ENCODE measurements at places on chromosomes 5 and 9.

DNA sequence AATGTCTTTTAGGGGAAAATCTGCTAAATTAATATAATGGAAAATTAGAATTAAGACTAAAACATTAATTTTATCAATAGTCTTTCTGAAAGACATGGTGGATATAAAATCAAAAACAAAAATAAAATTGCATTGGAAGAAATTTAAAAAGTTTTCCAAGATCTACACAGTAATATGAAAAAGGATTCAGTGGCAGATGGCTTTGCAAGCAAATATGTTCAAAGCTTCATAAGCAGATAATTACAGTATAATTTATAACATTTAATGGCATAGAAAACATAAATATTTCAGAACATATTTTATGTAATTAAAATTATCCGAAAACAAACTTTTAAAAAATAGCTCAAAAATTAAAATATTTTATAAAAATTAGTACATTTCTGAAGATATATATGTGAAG, 512.4 kb upstream of the CYLC2 start:
- DNase-seq, result no peak

DNA sequence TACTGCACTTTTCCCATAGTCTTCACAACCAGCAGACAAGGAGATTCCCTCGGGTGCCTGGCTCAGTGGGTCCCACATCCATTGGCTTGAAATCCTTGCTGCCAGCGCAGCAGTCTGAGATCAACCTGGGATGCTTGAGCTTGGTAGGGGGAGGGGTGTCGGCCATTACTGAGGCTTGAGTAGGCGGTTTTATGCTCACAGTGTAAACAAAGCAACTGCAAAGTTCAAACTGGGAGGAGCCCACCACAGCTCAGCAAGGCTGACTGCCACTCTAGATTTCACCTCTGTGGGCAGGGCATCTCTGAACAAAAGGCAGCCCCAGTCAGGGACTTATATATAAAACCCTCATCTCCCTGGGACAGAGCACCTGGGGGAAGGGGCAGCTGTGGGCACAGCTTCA, 512.3 kb upstream of the MPDZ start:
- no peak for DNase-seq

DNA sequence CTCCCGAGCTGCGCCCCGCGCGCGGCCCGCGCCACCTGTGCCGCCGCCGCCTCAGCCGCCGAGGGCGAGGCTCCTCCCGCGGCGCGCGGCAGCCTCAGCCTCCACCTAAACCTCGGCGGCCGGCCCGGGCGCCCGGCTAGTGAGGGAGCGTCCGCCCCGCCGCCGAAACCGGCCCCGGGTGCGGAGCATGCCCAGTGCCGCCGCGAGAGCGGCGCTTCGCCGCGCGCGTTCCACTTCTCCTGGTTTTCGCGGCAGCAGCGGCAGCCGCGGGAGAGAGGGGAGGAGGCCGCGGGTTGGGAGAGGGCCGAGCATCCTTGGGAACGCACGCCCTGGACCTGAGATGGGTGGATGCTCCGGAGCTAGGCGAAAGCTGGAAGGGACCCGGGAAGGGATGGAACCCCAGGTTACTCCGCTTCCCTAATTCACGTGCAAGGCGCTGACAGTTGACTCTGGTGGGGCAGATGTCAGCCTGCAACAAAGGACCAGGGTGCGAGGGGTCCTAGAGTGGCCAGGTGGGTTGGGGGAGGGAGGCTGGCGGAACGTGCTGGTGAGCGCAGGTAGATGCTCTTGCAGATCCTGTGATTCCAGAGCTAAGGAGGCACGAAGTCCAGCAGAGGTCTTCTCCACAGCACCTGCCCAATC, at the start of gene CTNND2:
TSS of gene CTNND2 (minus strand) at position 182 of the 642 bp plus-strand sequence. CDS start 593 bp downstream, outside the sequence.
- DNase-seq, result no peak

GRCh38 chr5:116468583-116468982, 106.0 kb downstream of the SEMA6A start:
- DNase-seq, result no peak

DNA sequence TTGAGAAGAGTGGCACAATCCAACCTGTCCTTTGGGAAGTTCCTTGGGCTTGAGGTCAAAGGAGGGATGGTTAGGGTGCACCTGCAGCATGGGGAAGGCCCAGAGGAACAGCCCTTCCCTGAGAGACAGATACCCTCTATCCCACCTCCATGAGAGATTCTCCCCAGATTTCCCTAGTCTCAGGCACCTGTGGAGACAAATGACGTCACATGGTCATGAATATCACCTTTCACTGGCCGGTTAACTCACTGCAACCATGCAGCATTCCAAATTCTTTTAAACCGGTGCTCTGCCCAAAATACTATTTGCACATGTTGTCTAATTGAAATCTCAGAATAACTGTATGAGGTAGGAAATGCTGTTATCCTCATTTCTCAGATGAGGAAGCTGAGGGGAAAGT, 15.6 kb upstream of the TRIO start:
- no peak for DNase-seq

- DNase-seq, result no peak
Measured at GRCh38 chr5:133480866-133481265, 131.5 kb downstream of the FSTL4 start.

- DNase-seq, result no peak
Measured at GRCh38 chr9:110922145-110922544, 116.1 kb downstream of the LPAR1 start.

GRCh38 chr5:57804505-57804904, 321.9 kb upstream of the ACTBL2 start:
- no peak for DNase-seq

DNA sequence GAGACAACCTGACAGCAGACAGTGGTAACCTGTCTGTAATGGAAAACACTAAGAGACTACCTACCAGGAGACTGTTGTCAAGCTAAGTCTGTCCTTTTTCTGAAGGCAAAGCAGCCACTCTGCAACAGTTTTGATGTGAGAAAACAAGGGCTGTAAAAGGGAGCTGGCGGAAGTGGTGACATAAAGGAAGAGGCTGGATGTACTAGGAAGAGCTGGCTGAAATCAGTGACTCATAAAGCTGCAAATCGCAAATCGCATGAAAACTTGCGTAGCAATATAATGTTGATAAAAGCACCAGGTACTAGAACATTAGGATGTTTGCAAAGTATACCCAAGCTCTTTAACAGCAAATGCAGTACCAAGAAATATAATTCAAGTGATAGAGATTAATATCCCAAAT, 1.4 kb downstream of the NSUN2 start:
- no peak for DNase-seq

- no peak for DNase-seq
Measured at GRCh38 chr9:26727471-26727870, 165.1 kb downstream of the CAAP1 start.

GRCh38 chr9:77523891-77524290, 124.2 kb downstream of the GNA14 start:
- no peak for DNase-seq

GRCh38 chr5:141041427-141041785, 9.8 kb upstream of the PCDHB1 start:
- DNase-seq, result no peak

GRCh38 chr9:99335280-99335679, 113.2 kb downstream of the SEC61B start:
- DNase-seq, result no peak

GRCh38 chr5:113224605-113225065, 210.2 kb downstream of the TSSK1B start:
- no peak for DNase-seq

GRCh38 chr5:167217097-167217743, 1074.2 kb upstream of the WWC1 start:
- DNase-seq, result no peak

DNA sequence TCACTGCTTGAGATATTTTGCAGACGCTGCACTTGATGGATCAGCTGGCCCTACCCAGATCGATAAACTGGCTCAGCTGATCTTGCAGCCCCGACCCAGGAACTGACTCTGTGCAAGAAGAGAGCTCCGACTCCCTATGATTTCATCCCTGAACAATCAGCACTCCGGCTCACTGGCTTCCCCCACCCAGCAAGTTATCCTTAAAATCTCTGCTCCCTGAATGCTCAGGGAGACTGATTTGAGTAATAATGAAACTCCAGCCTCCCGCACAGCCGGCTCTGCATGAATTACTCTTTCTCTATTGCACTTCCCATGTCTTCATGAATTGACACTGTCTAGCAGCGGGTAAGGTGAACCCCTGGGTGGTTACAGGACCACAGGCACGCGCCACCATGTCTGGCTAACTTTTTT, 16.9 kb upstream of the NANS start:
- no peak for DNase-seq

All from activated T-cell treated with anti-CD3 and anti-CD28 coated beads for 24 hours (primary cell).